ENCODE measurements at places on chromosomes 4 and X.
A peak's percentile ranks its signal among the peaks of the same experiment; 100 is the strongest.

GRCh38 chrX:20144491-20144890 is 2.9 kb upstream of the EIF1AX start:
- no peak for DNase-seq

GRCh38 chr4:5125321-5125720 is 74.0 kb downstream of the STK32B start:
- DNase-seq: no peak

DNA sequence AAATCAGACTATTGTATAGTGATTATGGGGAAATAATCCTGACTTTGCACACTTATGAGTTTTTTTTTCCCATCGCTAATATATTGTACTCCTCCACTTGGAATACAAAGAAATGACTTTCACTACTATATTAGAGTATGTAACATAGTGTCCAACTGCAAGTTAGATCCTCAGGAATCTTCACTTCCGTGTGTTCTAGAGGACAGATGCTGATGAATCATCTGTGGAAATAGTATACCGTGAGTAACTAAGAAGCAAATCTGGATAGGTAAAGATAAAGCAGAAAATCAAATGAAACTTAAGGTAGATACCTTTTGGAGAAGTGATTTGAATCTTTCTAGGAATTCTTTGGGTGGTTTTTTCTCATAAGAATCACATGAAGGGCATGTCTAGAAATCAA is 8.3 kb downstream of the IL21 start:
- no peak for DNase-seq

- DNase-seq: no peak
These were observed 133.1 kb downstream of the AFAP1 start for GRCh38 chr4:7806338-7807090.

GRCh38 chr4:26884026-26884425 is 23.4 kb downstream of the STIM2 start:
- DNase-seq: no peak

- no peak for DNase-seq
These were observed 329.8 kb downstream of the NR3C2 start for GRCh38 chr4:148112231-148112982.

GRCh38 chrX:55488593-55489313 is 895 bp downstream of the USP51 start:
- DNase-seq: peak; percentile 1

GRCh38 chr4:76663824-76664223 is 228.8 kb downstream of the SHROOM3 start:
- no peak for DNase-seq

DNA sequence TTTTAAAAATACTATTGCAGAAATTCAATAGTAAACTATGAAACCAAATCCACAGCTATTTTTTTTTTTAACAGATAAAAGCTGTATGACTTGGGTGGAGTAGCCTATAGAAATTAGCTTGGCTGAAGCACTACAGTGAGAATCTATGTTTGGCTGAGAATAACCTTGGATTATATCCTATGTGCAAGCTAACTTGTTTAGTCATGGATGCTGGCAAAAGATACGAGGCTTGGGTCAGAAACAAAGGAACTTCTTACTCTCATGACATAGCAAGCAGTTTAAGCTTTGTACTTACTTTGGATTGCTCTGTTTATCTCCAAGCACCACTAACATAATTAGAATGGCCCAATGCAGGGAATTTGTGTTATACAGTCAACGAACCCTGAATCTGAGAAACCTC is 119.2 kb upstream of the GRID2 start:
- DNase-seq: no peak

GRCh38 chrX:1468250-1468772 is 15.6 kb upstream of the ASMTL start:
- DNase-seq: no peak
